ENCODE measurements at places on chromosomes 7 and 10.

DNA sequence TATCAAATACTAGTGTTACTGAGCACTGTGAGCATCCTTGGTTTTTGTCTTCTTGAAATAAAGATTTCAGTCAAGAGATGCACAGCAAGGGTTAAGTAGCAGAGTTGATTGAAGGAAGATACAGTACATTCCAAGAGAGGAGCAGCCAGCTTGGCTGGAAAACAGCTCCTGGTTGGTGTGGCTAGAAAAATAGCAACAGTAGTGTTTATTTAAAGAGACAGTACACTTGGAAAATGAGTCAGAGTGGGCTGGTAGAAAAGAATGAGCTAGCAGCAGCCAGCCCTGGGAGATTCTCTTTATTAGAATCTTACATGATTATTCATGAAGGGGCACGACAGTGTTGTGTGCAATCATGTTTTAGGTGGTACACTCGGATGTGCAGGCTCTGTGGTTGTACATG is 1016.4 kb upstream of the SORCS1 start:
- DNase-seq = peak; percentile 22

DNA sequence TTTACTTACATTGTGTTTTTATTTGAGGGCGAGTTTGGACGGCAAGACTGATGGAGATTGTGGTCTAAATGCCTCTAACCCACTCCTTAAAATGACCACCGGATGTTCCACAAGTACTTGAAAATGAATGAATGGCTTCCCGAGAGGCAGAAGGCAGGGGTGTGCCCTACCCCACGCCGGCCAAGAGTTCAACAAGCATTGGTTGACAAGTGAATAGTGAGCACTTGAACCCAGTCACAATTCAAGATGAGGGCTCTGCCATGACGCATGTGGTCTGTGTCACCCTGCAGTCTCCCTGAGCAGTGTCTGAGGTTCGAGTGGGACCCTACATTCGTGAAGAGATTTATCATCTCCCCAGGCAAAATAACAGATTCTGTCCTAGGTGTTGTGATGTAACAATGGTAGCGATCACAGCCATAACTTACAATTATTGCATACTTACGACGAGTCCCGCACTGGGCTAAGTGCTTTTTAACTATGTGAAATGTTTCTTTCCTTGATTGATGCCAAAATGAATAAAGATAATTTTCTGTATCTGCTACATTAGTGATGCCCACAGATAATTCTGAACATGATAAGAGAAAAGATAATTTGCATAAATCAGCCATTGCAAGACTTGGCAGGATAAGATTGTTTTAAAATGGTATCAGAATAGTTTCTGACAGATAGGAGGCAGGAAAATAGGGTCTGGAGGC is 305.4 kb downstream of the WDR37 start:
- no peak for DNase-seq

GRCh38 chr7:149884541-149884940 is 10.8 kb downstream of the ATP6V0E2 start:
- no peak for DNase-seq

DNA sequence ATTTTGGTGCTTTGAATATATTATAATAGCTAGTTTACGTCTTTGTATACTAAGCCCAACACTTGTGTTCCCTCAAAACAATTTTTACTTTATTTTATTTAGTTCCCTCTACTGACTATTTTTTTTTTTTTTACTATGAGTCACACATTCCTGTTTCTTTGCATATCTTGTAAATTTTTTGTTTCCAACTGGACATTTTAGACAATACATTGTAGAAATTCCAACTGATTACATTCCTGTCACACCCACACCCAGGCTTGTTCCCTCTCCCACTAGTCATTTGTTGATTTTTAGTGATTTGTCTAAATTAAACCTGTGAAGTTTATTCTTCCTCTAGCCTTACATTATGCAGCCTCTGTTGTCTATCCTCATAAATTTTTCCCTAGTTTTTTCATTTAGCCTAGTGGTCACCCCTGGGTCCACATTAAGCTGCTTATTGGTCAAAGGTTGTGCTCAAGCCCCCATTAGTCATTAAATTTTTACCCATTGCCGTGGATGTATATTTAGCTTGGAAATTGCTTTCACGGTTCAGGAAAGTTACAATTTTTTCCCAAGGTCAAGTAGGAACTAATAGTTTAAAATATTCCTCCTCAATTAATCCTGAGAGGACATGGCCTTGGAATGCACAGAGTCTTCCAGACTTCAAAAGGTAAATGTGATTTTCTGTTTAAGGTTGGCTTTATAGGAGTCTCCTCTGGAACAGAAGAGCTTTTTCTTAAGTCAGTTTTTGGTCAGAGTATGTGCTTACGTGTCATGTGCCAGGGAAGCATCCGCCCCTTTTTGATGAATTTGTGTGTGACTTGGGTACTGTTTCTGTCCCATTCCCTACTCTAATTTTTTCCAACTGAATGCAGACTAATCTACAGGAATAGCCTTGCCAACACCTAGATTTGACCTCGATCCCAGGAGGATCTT is 207.6 kb upstream of the TMEM72 start:
- peak; percentile 81 for DNase-seq

GRCh38 chr10:95864906-95865813 is 42.6 kb upstream of the CC2D2B start:
- peak; percentile 73 for DNase-seq

DNA sequence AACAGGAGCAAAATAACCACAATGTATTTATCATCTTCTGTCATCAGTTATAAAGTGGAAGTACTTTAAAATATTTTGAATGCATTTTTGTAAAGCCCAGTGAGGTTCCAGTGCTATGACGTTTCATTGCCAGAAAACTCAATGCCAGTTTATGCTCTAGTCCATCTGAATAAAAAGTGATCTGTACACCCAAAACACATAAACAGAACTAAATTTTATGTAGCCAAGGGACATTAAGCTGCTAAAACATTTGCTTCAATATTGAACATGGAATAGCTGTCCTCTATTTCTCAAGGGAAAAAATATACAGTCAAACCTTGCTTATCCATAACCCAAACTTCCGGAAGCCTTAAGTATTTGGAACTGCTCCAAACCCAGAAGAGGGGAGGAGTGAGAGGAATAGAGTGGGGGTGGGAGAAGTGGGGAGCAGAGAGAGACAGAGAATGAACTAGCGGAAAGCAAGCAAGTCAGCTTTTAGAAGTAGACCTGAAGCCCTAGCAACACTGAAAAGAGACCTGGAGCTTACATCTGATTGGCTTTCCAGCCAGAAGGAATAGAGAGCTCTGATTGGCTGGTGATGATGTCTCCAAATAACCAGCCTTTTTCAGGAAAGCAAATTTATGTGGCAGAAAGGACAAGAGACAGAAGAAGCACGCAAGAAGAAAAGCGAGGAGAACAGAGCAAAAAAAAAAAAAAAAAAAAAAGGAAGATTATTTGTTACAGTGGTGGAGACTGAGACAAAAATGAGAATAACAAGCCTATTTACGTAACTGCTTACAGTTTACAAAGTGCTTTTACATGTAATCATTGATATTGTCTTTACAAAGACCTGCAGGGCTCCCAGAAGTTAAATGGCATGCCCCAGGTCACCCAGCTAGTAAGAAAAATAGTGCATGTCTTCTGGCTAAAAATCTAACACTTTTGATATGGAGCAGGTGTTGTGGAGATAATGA is 196.0 kb downstream of the RNLS start:
- peak; percentile 58 for DNase-seq

- DNase-seq = no peak
Observed at GRCh38 chr7:45711161-45711490, 137.0 kb downstream of the ADCY1 start.

GRCh38 chr10:33876584-33877400 is 542.3 kb upstream of the NRP1 start:
- DNase-seq = no peak

DNA sequence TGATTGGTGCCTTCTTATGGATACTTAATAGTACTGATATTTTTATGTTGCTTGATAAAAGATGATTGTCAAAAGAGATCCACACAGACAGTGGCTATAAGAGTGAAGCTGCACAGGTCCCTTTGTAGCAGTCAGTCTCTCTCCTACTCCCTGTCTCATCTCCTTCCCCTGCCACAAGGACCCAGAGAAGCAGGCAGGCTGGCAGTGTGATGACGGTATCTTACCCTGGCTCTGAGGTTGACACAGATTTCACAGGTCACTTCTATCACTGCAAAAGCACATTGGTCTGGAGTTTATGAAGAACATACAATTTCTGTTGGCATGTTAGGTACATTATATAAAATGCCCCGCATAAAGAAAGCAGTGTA is 64.4 kb upstream of the AHR start:
- no peak for DNase-seq

GRCh38 chr10:29873941-29874484 is 185.4 kb downstream of the JCAD start:
- no peak for DNase-seq

DNA sequence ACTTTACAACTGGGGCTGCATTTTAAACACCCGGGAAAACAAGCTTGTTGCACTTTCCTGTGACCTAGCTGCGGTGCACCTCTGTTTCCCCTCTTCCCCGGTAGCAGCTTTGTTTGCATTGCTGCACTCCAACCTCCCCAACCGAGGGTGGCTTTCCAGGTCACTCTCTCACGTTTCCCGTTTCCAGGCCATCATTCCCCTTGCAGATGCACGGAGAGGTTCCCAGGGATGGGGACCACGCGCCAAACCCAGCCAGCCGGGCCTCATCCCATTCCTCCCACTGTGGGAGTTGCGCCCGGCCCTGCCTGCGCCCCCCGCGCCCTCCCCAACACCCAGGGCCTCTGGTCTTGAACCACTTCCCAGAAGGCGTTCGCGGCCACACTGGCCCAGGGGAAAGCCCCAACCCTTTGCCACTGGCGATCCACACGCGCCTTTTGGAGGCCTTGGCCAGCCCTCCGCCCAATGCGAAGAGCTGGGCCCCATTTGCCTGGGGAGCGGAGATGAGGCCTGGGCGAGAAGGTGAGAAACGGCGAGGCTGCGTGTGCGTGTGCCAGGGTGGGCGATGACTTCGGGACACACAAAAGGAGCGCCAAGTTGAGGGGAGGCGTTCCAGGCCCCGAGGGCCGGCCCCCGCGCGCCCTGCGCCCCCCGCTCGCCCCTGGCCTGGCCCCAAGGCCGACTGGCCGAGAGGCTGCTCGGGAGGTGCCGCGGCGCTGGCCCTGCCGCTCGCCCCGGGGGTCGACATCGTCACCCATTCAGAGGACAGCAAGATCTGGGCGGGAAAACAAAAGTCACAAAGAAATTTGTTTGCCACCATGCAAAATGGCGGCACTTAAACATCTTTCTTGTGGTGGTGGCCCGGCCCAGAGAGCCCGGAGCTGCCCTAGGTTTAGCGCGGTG is 15.9 kb downstream of the SKIDA1 start:
- DNase-seq = no peak

DNA sequence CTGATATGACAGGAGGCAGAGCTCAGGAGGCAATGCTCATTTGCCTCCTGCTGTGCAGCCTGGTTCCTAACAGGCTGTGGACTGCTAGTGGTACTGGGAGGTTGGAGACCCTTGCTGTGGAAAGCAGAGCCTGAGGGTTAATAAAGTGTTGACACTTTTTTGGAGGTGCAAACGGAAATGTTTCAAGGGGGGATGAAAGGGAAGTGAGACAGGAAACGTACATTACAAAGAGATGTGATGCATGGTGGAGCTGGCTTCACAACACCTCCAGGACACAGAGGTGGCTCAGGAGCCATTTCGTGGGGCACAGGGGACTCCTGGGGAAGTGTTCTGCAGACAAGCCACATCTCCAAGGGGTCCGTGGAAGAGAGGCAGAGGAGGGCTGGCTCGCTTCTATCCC is 137.6 kb upstream of the SVIL start:
- no peak for DNase-seq

DNA sequence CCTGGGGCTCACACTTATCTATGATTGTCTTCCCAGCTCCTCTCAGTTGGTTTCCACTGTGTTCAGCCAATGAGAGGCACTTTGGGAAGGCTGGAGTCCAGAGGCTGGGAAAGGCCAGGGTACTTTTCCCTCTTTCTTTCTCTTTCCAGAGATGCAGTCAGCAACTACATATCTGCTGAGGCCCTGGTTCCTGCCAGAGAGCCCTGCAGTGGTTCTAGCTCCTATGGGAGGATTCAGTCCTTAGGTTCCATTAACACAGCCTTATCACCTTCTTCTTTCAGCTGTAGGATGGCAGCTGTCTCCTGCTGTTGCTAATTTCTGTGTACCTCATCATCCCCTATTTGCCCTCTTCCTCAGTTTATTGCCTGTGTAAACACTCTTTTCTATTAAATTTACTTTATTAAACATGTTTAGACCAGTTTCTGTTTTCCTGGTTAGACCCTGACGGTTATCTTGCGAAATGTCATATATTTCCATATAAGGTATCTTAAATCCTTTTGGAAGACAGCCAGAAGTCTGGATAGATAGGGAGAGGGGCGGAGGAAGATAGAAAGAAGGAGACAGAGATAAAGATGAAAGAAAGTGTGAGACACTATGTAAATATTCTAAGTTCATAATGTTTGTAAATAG is 100.3 kb downstream of the HGF start:
- no peak for DNase-seq

DNA sequence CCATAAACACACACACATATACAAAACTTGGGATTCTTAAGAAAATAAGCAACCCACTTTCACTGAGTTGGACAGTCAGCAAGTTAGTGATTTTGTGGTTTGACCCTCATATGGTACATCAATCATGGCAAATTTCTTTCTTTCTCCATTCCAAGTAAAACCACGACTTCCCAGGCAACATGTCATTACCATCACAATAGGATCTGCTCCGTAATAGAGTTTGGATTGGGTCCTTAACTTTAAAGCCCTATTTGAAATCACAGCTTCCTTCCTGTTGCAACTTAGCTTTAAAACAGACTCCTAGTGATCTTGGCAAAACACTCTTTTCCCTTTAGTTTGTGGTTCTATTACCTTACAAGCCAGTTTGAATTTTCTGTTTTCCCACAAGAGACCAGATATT is 483.6 kb downstream of the INHBA start:
- peak; percentile 59 for DNase-seq

GRCh38 chr10:132527339-132528063 is 10.1 kb upstream of the INPP5A start:
- DNase-seq = no peak

DNA sequence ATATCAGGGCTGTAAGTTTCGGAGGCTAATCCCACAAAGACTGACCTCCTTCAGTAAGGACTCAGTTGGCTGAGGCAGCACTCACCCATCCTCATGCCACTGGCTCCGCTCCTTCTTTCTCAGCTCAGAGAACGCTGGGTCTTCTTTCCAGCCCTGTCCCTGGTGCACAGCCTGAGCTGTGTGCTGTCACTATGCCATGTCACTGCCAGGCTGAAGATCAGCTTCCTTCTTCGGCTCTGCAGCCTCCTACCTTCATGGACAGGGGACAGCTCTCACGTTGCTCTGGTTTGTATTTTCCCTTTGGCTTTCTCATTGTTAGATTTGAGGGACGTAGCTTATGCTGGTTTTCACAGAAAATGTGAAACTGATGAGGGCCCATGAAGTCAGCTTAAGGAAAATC is 437.3 kb downstream of the GLRX3 start:
- DNase-seq = no peak

DNA sequence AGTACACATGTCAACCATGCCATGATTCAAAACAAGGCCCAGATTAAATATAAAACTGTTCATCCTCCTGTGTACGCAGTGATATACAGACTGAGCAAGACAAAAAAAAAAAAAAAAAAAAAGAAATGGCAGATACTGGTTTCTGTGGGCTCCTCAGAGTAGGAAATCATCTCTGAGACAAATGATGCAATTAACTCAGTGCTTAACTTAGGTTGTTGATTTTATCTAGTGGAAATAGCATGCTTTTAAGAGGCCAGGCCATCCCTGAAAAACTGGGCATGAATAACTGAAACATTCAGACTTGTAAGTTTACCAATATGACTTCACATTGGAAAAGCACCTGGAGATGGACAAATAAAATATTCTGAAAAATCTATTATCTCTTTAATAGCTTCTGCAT is 69.0 kb downstream of the DKK1 start:
- no peak for DNase-seq
